Activated T-cell treated with anti-CD3 and anti-CD28 coated beads for 4 hours (primary cell): ENCODE measurements at places on chromosomes 5 and 9.

DNA sequence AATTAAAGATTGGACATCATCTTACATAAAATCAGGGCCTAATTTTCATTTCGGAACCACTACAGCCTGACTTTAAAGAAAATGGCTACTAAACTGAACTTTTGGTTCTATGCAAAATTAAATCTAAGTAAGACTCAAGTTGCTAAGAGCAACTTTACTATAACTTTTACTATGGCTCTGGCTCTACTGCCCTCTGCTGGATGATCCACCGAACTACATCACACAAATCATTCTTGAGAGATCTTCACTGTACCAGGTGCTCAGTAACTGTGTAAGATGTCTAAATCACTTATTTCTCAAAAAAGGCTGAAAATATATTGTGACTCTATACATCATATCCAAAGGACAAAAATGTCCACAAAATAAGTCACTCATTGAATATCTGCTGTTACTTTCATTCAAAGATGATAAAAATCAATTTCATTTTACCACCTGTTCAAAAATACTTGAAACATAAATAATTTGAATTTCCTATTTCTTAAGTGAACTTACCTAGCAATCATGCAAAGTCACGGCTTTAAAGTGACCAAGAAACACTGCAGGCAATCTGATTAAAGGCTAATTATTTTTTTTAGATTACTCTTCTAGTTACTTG, 13.5 kb downstream of the MOCS2 start:
- DNase-seq = peak; percentile 63

GRCh38 chr5:150780187-150780692, 1.7 kb downstream of the SMIM3 start:
- DNase-seq = no peak

- DNase-seq = no peak
Observed at GRCh38 chr9:86764221-86764624, 183.1 kb downstream of the GAS1 start.

DNA sequence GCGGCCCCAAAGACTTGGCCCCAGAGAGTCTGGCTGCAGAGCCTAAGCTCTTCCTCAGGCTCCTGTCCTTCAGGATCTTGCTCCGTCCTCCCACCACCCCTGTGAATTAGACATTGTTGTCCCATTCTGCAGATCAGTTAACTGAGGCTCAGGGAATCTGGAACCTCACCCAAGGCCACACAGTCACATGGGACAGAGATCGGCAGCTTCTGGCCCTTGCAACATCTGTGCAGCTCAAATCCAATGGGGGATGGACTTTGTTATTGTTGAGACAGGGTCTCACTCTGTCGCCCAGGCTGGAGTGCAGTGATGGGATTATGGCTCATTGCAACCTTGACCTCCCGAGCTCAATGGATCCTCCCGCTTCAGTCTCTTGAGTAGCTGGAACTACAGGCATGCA, 23.9 kb upstream of the LAMC3 start:
- DNase-seq = no peak

DNA sequence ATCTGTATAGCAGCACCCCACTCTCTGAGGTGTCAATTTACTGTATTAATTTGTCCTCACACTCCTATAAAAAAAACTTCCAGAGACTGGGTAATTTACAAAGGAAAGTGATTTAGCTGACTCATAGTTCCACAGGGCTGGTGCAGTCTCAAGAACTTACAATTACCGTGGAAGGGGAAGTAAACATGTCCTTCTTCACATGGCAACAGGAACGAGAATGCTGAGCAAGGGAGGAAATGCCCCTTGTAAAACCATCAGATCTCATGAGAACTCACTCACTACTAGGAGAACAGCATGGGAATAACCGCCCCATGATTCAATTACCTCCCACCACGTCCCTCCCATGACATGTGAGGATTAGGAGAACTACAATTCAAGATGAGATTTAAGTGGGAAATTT, 602.6 kb downstream of the MTRR start:
- no peak for DNase-seq

DNA sequence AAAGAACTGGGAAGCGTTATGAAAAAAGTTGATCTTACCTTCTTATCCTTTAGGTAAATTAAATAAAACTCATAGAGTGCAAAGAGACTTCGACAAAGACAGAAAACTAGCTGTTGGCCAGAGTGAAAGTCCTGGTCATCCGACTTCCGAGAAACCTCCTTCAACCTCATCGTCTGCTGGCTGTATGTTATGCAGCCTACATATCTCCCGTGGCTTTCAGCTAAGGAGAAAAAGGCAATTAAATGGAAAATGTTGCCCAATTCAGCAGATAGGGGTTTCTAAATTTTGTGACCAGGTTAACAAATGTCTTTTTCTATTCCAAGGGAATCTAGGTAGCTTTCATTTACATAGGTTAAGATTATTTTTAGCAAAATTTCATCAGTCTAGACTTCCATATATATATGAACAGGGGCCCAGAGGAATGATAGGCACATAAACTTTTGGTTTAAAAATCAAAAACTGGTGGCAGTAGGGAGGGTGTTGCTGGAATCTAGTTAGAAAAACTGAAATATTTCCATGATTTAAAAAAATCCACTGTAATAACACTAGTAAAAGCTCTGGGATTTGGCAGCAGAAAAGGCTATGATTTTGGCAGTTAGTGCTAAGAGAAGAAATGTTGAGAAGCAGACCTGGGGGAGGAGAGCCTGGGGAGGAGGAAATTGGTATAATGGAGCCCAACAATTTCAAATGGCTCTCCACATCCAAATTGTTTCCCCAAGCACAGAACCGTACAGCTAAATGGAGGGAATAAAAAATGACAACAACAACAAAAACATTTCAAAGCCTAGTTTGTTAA, 32.1 kb downstream of the RAI14 start:
- DNase-seq = no peak

DNA sequence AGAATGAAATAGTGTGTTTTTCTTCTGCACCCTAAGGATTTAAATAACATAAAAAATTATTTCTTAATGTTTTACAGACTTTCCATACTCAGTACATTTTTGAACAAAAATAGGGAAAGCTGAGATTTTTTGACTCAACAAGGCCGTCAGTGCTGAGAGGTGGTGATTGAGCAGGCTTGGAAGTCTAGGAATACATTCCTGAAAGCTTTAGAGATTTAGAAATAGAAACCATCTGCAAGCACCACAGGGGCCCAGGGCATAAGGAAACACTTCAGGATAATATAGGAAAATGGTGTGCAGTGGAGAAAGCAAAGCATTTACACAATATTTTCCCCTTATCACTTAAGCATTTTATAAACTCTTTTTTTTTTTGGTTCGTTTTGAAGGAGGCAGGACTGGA, 5.2 kb downstream of the BASP1 start:
- DNase-seq = no peak
